ENCODE measurements at places on chromosomes 6 and 20. TPM values are rescaled to one million over a fixed set of nuclear protein-coding genes. Genes with fewer than 3 reads are reported as not detected.

UBD gene
- total RNA-seq, result not detected

GLP1R gene
- not detected for total RNA-seq

PROKR2 gene
- not detected for total RNA-seq

DNA sequence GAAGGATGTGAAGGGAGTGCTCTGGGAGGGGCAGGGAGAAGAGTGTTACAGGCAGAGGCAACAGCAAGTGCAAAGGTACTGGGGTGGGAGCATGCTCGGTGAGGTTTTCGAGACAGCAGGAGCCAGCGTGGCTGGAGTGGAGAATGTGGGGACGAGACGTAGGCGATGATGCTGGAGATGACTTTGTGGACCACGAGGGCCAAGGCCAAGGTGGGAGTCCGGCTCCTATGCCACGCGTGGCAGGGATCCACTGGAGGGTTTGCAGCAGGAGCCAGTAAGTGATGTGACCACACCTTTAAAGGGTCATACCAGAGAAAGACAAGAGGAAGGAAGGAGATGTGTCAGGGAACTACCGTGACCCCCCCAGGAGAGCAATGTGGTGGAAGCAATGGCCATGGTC lies 7.3 kb downstream of the PTGIS start:
- no peak for DNase-seq

Measured in hematopoietic multipotent progenitor cell (in vitro differentiated cells).